Urinary bladder (tissue), 4 donors: ENCODE measurements at places on chromosomes 11 and 22. TPM values are rescaled to one million over a fixed set of nuclear protein-coding genes. Genes with fewer than 3 reads are reported as not detected.

The MIOX gene
- total RNA-seq = not detected

The GAL gene
- total RNA-seq = 1.0 TPM

The CECR2 gene
- total RNA-seq = 2.4 TPM

The OR4A15 gene
- not detected for total RNA-seq

The FAM83F gene
- 3.1 TPM for total RNA-seq

The NELL1 gene
- 5.4 TPM for total RNA-seq

The KRTAP5-2 gene
- total RNA-seq = not detected

The PAX6 gene
- total RNA-seq = not detected

The MPPED2 gene
- total RNA-seq = 25.7 TPM

The ST14 gene
- total RNA-seq = 9.5 TPM

The LRRC56 gene
- 0.90 TPM for total RNA-seq

The APOA1 gene
- 1.1 TPM for total RNA-seq

The GPR83 gene
- 0.16 TPM for total RNA-seq

The OR8G1 gene
- not detected for total RNA-seq

The VPREB1 gene
- total RNA-seq = not detected

The SLC5A1 gene
- total RNA-seq = 0.05 TPM

The TMEM121B gene
- total RNA-seq = 0.21 TPM
